ENCODE measurements at places on chromosomes 7 and 10.

DNA sequence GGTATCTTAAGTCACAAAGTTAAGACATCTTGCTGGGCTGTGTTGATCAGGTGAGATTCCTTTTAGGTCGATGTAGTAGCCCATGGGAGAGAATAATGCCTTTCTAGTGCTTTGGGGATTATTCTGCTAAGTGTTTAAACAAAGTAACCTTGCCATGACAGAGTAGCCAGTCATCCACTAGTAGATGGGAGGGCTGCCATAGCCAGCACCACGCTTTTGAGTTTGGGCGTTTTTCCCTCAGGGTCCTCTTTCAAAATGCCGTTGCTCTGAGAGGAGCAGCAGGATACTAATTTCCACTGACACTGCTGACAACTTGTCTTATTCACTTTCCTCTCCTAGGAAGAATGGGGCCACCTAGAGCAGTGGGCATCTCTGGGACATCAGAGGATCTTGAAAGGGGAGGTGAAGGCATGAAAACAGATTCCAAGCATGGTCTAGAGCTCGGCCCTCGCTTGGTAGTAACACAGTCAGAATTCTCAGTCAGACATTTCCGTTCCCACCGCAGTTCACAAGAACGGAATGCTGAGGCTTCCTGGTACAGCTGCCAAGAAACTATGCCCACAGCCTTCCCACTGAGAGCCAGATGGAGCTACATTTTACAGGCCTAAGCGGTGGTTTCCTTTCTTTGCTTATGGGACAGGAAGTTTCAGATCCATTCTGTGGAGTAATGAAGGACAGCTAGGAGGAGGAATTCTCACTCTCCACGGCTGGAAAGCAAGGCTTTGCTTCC lies 15.3 kb upstream of the RSU1 start:
- peak; percentile 41 for DNase-seq

GRCh38 chr7:78441737-78442136 lies 643.2 kb downstream of the PHTF2 start:
- DNase-seq, result no peak

DNA sequence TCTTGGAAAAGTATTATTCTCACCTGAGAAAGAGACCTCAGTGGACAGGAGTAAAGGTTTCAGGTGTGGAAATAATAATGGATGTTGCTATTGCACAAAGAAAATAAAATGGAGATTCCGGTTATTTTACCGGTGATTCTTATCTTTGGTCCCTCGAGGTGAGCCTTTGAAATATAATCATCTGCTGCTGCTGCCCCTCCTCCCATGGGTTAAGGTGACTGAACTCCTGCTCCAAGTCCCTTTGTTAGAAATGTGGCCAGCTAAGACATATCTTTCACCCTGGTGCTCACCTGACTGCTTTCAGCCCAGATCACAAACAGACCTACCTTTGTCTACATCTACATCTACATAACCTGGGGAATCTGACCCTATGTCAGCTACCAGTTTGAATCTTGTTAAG lies 5.7 kb downstream of the CUBN start:
- DNase-seq, result no peak

DNA sequence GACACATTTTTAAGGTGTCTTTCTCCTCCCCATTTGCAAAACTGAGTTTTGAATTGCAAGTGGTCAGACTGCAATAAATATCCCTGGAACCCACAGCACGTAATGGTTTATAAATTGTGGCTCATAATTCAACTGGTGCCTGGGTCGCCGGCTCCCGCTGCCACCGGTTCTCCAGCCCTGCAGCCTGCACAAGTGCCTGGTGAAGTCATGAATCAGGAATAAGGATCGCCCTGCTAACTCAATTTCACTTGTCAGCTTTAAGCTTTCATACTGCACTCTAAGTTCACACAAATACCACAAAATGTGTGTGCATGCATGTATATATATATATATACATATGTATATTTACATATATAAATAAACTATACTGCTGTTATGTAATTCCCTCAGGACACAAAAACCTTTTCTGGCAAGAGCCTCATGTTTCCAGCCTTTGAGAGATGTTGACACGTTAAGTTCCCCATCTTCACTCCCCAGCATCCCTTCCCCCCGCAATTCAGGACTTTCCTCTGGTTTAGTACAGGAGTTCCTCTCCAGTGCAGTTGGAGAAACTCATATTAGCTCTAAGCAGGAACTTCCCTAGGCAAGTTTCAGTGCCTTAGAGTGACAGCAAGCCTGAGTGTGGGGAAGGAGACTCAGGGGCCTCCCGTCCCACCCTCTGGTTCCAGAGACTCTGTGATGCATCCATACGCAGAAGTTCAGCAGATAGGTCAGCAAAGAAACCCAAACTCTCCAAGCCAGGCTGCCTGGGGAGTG lies 129.2 kb upstream of the UNC5B start:
- DNase-seq, result no peak

DNA sequence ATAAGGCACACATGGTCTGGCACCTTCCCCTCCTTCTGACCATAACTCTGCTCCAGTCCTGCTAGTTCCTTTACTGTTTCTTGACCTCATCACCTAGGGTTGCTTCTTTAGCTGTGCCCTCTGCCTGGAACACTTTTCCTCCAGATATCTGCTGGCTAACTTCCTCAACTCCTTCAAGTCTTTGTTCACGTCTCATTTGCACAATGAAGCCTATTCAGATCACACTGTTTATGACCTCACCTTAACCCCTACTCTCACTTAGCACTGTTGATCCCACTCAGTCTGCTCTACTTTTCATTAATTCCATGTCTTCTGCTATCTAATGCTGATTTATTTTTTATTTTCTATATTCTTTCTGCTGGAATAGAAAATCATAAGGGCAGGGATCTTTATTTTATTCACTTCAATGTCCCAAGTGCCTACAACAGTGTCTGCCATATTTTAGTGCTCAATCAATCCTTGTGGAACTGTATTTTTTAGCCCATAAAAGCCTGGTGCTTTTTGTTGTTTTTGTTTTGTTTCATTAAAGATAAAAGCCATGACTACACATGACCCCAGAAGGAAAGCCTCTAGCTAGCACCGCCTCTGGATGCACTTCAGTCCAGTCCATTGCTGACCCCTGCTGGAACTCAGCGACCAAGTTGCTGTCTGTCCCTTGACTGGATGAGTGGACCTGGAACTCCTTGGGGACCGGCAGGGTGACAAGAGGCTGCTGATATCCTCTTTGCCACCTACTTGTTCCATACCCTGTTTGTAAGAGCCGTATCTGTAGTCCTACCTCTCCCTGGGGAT lies 12.3 kb downstream of the KLF14 start:
- DNase-seq, result peak; percentile 31

DNA sequence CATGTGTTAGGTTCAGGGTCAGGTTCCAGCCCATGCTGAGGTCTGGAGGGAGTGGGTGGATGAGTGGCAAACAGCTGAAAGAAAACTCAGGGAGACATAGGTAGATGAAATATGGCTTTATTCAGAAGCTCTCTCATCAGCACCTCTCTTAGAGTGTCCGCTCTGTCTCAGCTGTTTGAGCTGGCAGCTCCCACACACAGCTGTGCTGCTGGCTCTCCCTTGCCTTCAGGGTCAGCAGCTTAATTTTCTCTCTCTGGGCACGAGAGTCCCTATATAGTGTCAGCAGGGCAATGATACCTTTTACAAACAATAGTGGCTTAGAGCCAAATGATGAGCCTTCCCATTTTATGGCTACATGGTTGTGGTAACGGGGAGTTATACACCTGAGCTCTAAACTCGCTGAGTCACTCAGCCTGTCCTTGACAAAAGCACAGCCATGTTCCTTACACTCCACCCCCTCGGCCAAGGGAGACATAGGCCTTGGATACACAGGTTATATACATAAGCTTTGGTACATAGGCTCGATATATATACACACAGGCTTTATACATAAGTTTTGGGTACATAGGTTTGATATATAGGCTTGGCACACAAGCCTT lies 10.4 kb downstream of the RNF133 start:
- no peak for DNase-seq

- DNase-seq, result no peak
Measured at GRCh38 chr7:112701456-112701855, 88.7 kb downstream of the TMEM168 start.

DNA sequence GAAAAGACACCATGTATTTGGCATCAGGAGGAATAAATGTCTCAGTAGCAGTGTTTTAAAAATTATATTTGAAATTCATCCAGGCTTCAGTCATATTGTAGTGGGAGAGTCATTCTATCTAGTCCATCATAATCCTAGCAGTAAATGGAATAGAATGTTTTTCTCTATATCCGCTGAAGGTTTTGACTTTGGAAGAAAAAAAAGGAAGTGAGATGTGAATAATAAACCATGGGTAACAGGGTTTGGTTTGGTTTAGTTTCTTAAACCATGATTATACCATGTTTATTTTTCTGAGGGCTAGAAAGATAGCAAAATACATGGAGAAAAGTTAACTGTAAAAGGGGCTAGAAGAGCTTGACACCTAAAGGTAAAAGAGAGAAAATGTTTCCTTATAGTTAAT lies 16.4 kb upstream of the BPGM start:
- no peak for DNase-seq

Data from DMS153 (cell line).